ENCODE measurements at places on chromosomes 16 and 17.

DNA sequence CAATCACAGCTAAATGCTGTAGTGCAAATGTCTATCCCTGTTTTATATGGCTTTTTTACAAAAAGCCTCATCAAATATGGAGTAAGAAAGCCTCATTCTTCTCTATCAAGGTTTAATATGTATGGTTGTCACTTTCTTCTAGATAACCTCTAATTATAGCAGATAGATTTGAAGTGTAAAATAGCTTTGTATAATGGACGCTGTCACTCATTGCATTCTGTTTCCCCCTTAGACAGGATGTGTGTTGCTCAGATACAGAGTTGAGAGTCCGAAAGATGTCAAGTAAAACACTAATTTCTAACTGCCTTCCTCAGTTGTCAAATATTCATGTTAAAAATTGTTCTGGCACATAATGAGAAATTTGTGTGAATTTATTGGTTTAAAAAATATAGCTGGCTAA lies 88.0 kb downstream of the NLK start:
- no peak for DNase-seq

DNA sequence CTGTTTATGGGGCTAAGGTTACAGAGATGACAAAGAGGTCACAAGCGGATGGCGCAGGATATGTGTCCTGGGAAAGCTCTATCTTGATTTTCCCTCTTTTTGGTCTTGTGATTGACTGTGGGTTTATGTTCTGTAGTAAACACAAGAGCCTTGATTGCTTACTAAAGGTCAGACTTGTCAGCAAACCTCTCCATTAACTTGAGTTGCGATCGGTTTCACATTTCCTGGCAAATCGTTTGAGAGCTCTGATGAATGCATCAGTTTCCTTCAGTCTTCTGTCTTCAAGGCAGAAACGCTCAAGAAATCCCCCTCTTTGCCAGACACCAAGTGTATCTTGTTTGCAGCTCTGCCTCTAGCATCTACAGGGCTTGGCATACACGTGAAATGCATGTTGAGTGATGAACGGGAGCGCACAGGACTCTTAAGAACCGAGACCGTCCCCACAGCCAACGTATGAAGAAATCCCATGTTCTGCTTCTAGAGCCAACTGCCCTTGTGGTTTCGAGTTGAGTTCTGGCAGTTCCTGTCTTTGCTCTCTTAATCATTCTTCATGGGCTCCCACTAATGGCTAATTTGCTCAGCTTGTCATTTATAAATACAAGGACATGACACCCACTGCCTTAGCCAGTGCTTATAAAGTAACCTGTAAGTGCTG lies 143.3 kb downstream of the PITPNC1 start:
- peak; percentile 83 for DNase-seq

- DNase-seq = no peak
Measured at GRCh38 chr17:45279898-45280297, 18.0 kb upstream of the SPATA32 start.

- DNase-seq = no peak
Measured at GRCh38 chr17:5901731-5902130, 168.4 kb upstream of the WSCD1 start.

DNA sequence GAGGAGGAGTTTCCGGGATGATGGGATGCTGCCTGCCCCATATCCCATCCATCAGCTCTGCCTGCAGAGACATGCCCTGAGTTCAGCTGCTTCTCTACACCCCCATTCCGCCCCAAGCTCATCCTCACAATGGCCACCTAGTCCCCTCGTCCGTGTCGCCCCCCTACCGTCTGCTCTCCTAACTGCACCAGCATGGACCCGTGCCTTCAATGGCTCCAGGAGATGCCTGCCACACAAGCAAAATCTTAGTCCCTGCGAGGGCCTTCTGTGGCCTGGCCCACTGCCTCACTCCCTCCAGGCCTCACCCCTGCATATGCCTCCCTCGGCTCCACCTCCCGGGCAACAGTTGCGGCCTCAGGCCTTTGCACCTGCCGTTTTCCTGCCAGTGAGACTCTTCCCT lies 1.8 kb upstream of the TELO2 start:
- no peak for DNase-seq

GRCh38 chr16:25988084-25988483 lies 296.3 kb downstream of the HS3ST4 start:
- no peak for DNase-seq

- peak; percentile 87 for DNase-seq
Measured at GRCh38 chr17:19876529-19877161, 8.9 kb upstream of the ULK2 start.

DNA sequence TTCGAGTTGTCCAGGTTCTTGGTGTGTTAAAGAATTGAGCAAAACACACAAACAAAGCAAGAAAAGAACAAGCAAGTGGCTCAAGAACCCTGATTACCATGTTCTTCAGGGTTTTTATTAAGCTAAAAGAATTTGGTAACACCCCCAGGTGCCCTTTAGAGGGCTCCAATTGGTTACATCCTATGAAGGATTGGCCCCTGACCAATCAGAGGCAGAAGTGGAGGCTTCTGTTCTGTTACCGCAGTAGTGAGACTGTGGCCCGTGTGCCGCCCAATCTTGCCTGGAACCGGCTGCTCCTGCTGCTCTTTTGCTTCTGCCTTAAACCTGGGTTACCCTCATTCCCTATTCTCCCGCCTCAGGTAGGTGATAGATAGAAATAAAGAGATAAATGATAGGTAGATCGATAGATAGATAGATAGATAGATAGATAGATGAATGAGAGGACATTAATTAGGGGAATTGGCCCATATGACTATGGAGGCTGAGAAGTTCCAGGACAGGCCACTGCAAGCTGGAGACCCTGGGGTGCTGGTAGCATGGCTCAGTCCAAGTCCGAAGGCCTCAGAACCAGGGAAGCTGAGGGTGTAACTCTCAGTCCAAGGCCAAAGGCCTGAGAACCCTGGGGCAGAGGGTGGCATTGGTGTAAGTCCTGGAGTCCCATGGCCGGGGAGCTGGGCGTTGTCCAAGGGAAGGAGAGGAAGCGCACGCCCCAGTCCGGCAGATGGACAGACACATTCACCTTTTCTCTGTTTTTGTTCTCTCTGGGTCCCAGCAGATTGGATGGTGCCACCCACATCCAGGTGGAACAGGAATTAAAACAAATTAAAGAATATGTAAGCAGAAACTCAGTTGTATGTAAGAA lies 3.5 kb upstream of the CA5A start:
- DNase-seq = no peak

GRCh38 chr16:57045694-57046381 lies 46.5 kb upstream of the CPNE2 start:
- DNase-seq = peak; percentile 74

- no peak for DNase-seq
Measured at GRCh38 chr17:80315517-80316182, 55.0 kb downstream of the RNF213 start.

DNA sequence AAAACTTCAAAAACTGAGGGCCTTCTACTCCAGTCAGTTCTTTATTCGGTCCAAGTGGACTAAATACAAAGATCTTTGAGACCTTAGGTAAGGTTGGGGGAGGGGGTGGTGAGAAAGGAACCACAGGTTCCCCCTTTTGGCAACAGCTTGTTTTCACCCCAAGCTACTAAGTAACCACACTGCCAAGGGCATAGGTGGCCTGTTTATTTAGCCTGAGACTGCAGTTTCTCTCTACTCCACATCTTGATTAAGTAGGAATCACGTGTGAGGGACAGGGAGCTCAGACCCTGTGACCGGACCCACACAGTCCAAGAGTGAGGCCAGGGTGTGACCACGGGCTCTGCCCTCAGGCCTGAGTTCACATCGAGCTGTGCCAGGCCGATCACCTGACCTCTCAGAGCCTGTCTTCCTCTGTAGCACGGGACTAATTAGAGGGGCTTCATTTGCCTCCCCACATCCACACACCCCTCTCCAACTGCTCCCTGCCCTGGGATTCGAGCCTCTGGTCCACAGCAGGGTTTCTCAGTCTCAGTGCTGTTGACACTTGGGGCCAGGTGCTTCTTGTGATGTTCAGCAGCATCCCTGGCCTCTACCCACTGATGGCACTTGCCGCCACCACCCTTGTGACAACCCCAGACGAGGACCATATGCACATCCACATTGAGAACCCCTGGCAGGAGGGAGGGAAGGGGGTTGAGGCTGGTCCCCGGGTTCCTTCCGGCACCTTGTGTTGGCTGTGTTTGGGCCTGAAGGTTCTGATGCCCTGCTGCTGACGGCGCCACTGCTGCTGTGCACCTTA lies 17.8 kb downstream of the ST6GALNAC2 start:
- peak; percentile 15 for DNase-seq

GRCh38 chr16:74322301-74322710 lies 25.7 kb downstream of the PSMD7 start:
- DNase-seq = peak; percentile 45

DNA sequence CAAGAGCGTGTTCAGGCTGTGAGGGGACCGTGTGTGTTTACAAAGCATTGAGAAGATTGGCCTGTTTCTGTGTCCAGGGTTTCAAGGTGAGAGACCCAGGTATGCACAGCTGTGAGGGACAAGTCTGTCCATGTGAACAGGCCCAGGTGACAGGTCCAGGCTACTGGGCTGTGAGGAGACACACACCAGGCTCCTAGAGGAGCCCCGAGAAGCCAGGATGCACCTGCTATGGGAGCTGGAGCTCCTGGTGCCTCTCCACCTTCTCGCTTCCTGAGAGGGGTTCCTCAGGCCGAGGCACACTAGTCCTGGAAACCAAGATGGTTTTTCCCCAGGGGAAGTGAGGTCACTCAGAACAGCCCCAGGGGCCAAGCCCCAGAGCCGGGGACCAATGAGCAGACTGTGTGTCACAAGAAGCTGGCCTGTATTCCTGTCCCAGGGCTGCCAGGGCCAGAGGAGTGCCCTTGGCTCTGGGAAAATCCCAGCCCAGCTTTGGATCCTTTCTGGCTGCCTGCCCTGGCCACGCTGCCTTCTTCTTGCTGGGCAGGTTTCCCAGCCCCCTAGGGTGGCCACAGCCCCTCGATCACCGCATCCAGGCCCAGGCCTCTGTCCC lies 153.4 kb upstream of the PLCG2 start:
- DNase-seq = peak; percentile 89

DNA sequence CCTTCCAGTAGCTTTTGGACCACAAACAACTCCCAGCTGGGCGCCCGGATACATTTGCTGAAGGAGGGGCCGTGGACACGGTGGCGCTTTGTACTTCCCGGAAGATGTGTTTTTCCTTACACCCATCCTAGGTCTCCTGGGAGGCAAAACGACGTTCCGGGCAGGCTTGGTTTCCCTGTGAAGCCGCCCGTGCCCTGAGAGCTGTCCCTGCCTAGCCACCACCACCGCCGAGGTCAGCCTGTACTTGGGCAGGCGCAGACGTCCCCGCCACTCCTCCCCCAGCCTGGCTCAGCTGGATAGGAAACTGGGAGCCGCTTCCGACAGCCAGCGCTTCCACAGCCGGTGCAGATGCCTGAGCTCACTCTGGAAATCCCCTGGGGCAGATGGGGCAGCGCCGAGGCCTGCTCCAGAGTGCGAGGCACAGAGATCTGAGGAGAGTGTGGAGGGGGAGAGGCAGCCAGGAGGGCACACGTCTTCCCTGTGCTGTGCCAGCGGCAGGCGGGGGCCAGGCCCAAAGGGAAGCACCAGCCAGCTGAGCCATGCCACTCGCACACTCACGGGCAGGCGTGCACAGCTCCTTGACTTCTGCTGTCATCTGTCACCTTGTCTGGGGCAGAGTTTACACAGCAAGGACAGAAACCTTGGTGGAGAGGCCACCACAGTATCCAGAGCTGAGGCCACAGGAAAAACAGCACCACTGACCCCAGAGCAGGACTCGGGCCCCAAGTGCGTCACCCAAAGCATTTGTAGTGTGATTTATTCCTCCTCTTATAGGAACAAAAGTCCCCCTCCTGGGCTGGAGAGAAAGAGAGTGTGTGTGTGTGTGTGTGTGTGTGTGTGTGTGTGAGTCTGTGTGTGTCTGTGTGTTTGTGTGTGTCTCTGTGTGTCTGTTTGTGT lies 3.0 kb downstream of the RHBDF2 start:
- peak; percentile 75 for DNase-seq

GRCh38 chr16:61471737-61472136 lies 564.5 kb downstream of the CDH8 start:
- DNase-seq = no peak

- peak; percentile 87 for DNase-seq
Measured at GRCh38 chr17:57463103-57463885, 207.0 kb downstream of the MSI2 start.

GRCh38 chr16:65546353-65546791 lies 424.5 kb upstream of the CDH11 start:
- DNase-seq = no peak

All from suppressor macrophage treated with lipopolysaccharide for 1 hour (primary cell).